ENCODE measurements at places on chromosomes 3 and 15. TPM values are rescaled to one million over a fixed set of nuclear protein-coding genes. Genes with fewer than 3 reads are reported as not detected.

The TIMP4 gene
- total RNA-seq = not detected

The ANKUB1 gene
- not detected for total RNA-seq

The HRG gene
- not detected for total RNA-seq

GRCh38 chr15:59335207-59335786 lies 37.4 kb downstream of the MYO1E start:
- no peak for DNase-seq

DNA sequence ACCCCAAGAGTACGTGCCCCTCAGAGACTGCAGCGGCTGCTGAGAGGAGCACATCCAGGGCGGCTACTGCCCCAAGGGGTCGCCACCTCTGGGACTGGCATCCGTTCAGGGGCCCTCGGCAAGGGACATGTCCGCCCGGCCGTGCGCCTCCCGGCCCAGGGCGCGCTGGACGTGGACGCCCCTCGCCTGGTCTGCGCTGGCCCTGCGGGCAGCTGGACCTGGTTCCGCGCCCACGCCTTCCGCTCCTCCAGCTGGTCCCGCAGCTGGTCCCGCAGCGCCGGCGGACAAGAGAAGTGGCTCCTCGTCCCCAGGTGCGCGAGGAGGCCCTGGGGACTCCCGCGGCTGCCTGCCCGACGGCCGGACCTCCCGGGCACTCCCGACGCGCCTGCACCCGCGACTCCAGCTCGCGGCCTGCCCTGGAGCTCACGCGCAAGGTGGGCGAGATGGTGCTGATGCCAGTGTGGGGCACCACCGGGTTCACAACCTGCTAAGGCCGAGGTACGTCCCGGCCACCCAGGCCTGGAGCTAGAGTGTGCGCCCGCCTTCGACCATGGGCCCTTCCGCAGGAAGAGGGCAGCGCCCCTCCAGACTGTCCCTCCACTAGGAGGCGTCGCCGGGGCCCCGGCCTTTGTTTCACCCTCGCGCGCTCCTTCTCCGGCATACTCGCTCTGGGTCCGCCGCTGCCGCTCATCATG lies 14.4 kb upstream of the GP9 start:
- no peak for DNase-seq

DNA sequence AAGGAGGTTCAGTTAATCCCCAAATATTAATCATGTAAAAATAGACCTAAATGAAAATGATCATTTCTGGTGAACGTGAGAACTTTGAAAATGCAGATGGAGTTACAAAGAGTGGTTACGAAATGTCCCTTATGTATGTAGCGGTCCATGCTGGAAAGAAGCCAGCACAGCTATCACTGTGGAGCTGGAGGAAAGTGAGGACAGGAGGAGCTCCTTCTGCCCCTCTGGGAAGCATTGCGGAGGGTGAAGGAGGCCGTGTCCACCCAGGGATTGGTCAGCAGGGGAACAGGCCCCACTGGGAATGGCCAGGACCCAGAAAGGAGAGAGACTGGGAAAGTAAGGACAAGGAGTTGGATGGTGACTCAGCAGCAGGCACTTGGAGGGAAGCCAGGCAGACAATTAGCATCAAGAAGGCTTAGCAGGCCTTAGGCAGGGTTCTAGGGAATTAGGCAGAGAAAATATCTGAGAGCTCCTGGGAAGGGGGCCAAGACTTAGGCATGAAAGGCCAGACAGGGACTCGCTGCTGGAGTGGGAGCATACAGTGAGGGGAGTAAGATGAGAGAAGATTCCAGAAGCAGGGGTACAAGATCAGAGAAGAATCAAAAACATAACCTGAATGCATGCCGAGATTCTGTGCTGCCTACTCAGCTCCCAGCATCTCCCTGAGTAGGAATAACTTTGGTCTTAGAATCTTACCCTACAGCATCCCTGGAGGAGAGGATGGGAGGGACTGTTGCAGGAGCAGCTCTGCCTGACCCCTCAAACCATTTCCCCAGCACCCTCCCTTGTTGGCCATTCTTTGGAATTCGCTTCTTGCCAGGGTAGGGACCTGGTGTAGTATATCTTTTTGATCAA lies 171.0 kb upstream of the UMPS start:
- DNase-seq = no peak

GRCh38 chr15:57890351-57890750 lies 175.2 kb downstream of the ALDH1A2 start:
- no peak for DNase-seq

GRCh38 chr15:90564051-90564450 lies 34.3 kb downstream of the CRTC3 start:
- no peak for DNase-seq

Data from CD8-positive, alpha-beta memory T cell (primary cell).